Stimulated activated CD4-positive, alpha-beta T cell treated with anti-CD3 and anti-CD28 coated beads, Interleukin-4, amount 100 ng/mL, for 4 hours (primary cell): ENCODE measurements at places on chromosomes 3 and 15.

DNA sequence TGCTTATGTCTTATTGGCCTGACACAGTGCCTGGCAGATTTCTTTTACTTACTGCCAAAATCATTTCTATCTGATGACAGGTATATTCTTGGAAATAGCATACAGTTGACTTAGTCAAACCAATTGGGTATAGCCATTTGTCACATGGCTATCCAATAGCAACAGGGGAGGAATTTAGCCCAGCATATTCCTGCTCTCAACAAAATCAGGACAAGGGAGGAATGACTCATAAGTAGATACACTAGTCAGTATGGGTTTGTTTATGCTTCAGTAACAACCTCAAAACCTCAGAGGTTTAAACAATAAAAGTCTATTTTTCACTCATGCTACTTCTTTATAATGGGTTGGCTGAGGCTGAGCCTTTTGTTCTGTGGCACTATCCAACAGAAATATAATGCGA, 38.0 kb upstream of the VILL start:
- no peak for DNase-seq

DNA sequence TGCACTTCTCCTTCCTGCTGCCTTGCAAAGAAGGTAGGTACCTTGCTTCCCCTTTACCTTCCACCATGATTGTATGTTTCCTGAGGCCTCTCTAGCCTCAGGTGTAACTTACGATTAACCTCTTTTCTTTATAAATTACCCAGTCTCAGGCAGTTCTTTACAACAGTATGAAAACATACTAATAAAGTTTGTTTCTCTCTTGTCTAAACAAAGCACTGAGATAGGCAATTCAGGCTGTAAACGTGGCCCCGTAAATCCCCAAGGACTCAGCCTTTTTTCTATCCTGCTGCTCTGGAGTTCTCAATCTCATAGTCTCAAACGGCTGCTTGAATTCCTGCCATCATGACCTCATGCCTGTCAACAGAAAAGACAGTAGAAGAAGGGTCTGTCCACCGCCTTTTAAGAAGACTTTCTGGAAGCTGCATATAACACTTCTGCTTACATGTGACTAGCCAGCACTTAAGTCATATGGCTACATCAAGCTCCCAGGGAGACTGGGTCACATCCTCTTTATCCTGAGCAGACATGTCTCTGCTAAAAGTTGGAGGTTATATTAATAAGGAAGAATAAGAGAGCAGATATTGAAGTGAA, 257.8 kb downstream of the EBLN2 start:
- no peak for DNase-seq

GRCh38 chr15:74523982-74524381, 17.0 kb upstream of the ARID3B start:
- DNase-seq, result no peak

GRCh38 chr3:151843275-151843674, 29.4 kb downstream of the AADAC start:
- DNase-seq, result no peak

DNA sequence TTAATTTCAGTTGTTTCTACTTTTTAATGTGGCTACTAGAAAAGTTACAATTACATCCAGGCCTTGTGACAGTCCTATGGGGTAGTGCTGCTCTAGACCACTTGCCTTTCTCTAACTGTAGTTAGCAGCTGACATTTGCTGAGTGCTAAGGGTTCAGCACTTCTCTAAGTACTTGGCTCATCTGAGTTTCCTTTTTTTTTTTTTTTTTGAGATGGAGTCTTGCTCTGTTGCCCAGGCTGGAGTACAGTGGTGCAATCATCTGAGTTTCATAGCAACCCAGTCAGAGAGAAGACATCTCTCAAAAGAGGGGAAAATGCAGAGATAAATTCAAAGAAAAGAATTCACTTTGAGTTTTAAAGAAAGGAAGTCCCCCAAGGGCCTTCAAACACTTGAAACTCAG, 130.8 kb downstream of the MYLK start:
- DNase-seq, result no peak

DNA sequence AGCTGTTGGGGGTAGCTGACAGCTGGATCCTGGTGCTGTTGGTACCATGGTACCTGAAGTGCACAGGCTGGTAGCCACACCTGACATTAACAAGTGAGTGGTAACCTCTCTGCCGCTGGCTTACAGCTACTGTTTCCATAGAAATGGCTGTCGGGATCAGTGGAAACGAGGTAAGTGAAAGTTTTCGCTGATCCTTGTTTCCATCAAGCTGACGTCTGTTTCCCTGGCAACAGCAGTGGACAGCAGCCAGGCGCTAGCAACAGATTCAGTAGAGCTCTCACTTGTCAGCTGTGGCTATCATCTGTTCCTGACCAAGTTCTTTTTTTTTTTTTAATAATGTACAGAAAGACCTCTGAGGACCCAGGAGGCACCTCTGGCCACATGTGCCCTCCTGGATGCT, 166.2 kb downstream of the CHDH start:
- DNase-seq, result no peak

DNA sequence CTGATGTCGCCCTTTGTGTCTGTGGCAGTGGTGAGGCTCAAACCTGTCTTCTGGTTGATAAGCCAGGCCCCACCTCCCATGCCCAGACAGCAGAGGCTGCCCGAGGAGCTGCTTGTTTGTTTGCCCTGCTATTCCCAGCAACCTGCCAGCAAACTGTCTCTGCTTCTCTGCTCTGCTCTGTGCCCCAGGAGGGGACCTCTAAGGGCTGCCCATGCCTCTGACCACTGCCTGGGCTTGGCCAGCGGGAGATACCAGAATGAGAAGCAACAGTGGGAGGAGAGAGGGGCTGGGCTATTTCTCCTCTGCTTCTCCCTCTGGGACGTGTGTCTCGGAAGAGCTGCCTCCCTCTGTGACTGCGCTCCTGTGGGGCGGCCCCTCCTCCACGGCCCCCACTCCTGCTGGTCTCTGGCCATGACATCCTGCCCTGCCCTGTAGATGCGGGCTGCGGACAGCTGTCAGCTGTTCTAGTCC, 213.1 kb downstream of the RPLP1 start:
- no peak for DNase-seq

- DNase-seq, result no peak
These were observed 25.2 kb downstream of the TSC22D2 start for GRCh38 chr3:150433347-150433746.

GRCh38 chr3:128082546-128082945, 30.3 kb downstream of the SEC61A1 start:
- DNase-seq, result no peak

- no peak for DNase-seq
These were observed 15.9 kb downstream of the EMC7 start for GRCh38 chr15:34085746-34086145.

GRCh38 chr15:23642413-23643044, 5.1 kb downstream of the MAGEL2 start:
- no peak for DNase-seq

DNA sequence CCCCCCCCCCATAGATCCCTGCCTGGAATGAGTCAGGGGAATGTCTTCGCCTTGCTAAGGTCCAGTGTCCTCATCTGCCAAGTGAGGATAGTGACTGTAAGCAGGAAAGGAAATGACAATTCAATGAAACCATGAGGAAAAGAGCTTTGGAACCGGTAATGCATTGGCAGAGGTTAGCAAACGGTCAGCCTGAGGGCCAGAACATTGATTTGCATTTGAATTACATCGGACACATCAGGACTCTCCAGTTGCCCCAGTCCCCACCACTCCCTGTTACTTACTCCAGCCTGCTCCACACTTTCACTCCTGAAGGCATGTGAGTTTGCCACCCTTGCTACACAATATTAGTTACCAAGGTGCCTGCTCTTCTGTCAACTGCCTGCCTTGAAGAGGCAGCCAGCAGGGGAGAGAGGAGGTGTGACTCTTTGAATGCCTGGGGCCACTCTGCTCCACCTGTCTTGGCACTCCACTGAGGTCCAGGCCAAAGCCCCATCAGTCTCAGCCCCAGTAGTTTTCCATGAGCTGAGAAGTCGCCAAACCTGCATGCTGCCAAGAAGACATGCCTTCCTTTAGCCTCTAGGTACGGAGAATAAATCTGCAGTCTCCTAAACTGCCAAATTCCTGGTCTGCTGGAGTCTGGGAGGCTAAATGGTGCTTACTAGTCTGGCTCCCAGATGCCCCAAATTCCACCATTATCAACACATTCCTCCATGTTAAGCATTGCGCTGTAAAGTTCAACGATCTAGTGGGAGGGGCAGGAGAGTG, 191.7 kb upstream of the TLE3 start:
- no peak for DNase-seq

GRCh38 chr3:5568451-5568850, 380.9 kb downstream of the EDEM1 start:
- DNase-seq, result no peak

GRCh38 chr3:22103423-22103822, 352.4 kb upstream of the ZNF385D start:
- no peak for DNase-seq

DNA sequence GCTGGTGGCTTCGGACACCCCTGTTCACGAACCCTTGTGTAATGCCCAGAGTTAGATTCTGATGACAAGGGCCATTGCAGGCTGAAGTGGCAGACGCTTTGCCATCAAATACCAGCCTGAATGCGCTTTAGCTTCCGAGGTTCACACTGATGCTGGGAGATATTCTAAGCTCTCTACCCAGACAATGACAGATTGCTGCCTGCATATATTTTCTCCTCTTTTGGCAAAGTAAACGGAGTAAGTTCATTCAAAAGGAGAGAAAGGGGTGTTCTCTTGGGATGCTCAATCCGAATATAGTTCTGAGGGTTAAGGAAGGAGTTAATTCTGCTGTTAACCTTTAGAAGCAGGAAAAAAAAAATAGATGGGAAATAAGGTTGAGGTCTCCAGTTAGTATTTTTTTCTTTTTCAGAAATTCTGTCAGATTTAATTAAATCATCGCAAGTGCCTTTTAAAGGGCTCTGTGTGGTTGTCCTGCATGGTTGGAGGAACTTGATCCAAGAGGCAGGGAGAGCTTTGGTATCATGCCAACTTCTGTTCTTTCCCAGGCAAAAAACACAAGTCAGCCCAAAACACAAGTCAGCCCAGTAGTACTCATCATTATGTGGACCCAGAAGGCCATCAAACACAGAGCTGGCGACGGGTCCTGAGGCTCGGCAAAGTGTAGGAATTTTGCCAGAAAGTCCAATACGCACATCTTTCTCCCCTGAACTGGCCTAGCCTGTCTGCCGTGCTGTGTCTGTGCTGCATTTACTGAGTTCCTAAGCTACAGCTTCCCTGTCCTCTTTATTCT, 70.9 kb upstream of the ST8SIA2 start:
- DNase-seq, result no peak

GRCh38 chr15:81754078-81754477, 291.7 kb downstream of the MEX3B start:
- no peak for DNase-seq

DNA sequence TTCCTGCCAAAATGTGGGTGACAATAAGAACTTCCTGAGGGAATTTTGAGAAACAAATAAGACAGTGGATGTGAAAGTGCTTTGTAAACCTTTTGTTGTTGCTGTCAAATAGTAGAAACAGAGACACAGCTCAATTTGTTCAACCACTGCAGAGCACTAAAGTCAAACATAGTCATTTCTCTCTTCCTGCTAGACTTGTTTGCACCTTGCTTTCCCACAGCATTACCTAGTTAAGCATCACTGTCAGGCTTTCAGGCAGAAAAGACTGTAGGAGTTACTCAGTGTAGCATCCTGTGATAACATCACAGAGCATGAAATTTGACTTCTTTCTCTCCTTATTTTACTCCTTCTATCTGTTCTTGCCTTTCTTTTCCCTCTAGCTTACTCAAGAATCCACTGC, 27.1 kb downstream of the SLC12A1 start:
- no peak for DNase-seq

DNA sequence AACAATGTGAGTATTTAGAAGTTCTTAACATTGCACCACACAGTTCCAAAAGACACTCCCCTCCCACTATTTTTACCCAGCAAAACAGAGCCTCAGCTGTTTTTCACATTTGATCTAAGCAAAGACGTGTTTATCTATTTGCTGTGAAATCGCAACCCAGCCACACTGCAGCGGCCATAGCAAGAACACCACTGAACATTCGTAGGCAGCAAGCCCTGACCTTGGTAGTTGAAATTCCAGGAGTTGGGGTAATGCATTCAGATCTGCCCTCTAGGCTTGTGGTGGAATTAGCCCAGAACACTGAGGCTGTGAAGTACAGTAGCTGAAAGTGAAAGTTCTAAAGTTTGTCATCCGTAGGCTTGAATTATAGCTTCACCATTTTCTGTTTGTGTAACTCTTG, 17.1 kb upstream of the SLC24A5 start:
- no peak for DNase-seq

GRCh38 chr3:69998759-69999139, 784 bp upstream of the SAMMSON start:
- DNase-seq, result no peak

GRCh38 chr15:70795311-70795665, 31.9 kb upstream of the UACA start:
- no peak for DNase-seq
